ENCODE measurements at places on chromosomes 12 and 14. TPM values are rescaled to one million over a fixed set of nuclear protein-coding genes. Genes with fewer than 3 reads are reported as not detected.

- no peak for DNase-seq
Measured at GRCh38 chr14:96130391-96130790, 74.2 kb upstream of the BDKRB2 start.

SOAT2 gene
- total RNA-seq: not detected

- DNase-seq: peak; percentile 99
Measured at GRCh38 chr14:60723907-60724618, at the start of gene SIX4. Gene SIX4, minus strand, starts transcription at chr14:60724351. Its CDS starts 277 bp downstream, at chr14:60724074.

KRT77 gene
- total RNA-seq: not detected

DTX1 gene
- under 0.01 TPM for total RNA-seq

- DNase-seq: no peak
Measured at GRCh38 chr14:69262516-69262915, 2.6 kb downstream of the GALNT16 start.

PZP gene
- not detected for total RNA-seq

- peak; percentile 47 for DNase-seq
Measured at GRCh38 chr12:89949457-89950195, 241.0 kb upstream of the ATP2B1 start.

DNA sequence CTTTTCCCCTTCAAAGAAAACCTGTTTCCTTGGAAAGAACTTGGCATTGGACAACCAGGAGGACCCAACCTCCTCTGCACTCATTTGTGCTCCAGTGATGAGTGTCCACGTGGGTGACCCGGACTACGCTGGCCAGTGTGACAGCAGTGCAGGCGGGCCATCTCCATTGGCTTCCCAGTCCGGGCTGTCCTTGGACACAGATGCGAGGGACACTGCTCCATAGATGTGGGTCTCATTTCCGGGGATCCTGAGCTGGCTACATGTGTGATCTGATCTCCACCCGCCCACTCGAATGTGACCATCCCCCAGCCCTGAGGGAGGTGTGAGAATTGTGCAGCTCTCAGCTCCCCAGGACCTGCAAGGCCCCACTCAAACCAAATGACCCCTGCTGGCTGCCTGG lies 836.6 kb upstream of the TMEM132C start:
- no peak for DNase-seq

DNA sequence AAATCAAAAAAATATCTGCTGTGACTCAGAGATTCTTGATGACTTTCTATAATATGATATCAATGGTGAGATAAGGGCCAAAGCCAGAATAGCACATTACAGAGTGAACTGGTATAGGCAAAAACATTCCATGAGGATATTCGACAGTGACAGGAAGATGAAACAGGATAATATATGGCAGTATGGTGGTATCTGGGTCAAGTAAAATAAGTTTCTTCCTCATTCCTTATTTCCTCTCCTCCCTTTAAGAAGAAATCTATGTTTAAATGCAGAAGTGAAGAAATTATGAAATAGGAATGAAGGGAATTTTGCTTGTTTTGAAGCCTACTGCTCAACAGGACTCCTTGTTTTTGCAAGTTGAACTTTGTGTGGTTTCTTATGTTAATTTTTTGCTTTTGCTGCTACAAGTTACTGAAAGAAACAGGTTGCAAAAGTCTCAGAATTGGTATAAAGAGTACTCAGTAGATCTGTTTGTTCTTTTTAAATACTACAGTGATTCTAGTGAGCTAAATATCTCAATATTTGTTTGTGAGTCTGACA lies 7.0 kb downstream of the ACSS3 start:
- DNase-seq: no peak
